Pulmonary artery endothelial cell (primary cell): ENCODE measurements at places on chromosomes 4 and X. TPM values are rescaled to one million over a fixed set of nuclear protein-coding genes. Genes with fewer than 3 reads are reported as not detected.

TMPRSS11B gene
- total RNA-seq: not detected in 2 replicates

IL13RA1 gene
- 44.6 and 47.9 TPM in 2 replicates for total RNA-seq

RXFP1 gene
- not detected in 2 replicates for total RNA-seq

BMPR1B gene
- 0.13 and 0.21 TPM in 2 replicates for total RNA-seq

SLC49A3 gene
- 1.1 and 4.5 TPM in 2 replicates for total RNA-seq

KLB gene
- not detected in 2 replicates for total RNA-seq

PHOX2B gene
- not detected in 2 replicates for total RNA-seq

VEGFC gene
- 18.9 and 19.1 TPM in 2 replicates for total RNA-seq

GPRIN3 gene
- 0.11 and 1.2 TPM in 2 replicates for total RNA-seq

RPS6KA3 gene
- total RNA-seq: 90.6 and 111 TPM in 2 replicates

UGT2A2 gene
- total RNA-seq: 0.26 TPM in 1 of 2 replicates, not detected in the other

TCEAL2 gene
- 0.13 TPM in 1 of 2 replicates, not detected in the other for total RNA-seq

PAGE3 gene
- not detected in 2 replicates for total RNA-seq

ITM2A gene
- total RNA-seq: 1.5 and 15.4 TPM in 2 replicates

ADH1B gene
- not detected in 2 replicates for total RNA-seq

SLC10A4 gene
- total RNA-seq: 0.11 TPM in 1 of 2 replicates, not detected in the other

UGT2B7 gene
- total RNA-seq: 0.07 TPM in 1 of 2 replicates, not detected in the other

KLF8 gene
- 1.2 and 1.3 TPM in 2 replicates for total RNA-seq

CXCL8 gene
- total RNA-seq: 311 and 535 TPM in 2 replicates

ARHGAP36 gene
- total RNA-seq: 0.07 TPM in 1 of 2 replicates, not detected in the other

HSD17B13 gene
- 0.07 TPM in 1 of 2 replicates, not detected in the other for total RNA-seq

ZFP42 gene
- total RNA-seq: not detected in 2 replicates
